ENCODE measurements at places on chromosomes 12 and 14. TPM values are rescaled to one million over a fixed set of nuclear protein-coding genes. Genes with fewer than 3 reads are reported as not detected.

DNA sequence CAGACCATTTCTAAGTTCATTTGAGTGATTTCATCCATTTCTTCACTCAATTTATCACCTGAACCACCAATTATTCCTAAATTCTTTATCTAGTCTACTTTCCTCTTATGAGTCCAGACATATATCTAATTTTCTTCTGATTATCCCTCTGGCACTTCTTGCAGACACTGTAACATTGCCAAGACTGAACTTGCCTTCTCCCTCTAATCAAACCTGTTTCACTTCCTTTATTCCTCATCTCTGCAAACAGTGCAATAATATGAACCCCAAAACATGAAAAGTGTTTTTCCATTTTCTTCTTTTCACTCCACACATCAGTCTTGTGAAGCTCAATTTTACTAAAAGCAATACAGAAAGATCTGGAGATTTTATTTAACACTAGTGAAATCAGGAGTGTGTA is 37.8 kb upstream of the PTPRQ start:
- H3K4me1 ChIP-seq, result no peaks in the 10 kb centered on the region
- H3K27ac ChIP-seq, result no peak overlapping the region
- H3K4me3 ChIP-seq, result no peak overlapping the region
- no peak for DNase-seq
- H3K36me3 ChIP-seq, result no peaks in the 10 kb centered on the region
- H3K27me3 ChIP-seq, result no peaks in the 10 kb centered on the region

GRCh38 chr14:100670017-100670752 is 56.5 kb upstream of the DLK1 start:
- no peak overlapping the region for H3K27ac ChIP-seq
- H3K4me1 ChIP-seq, result peaks cover 40% of the 10 kb centered on the region
- H3K4me3 ChIP-seq, result no peak overlapping the region
- H3K27me3 ChIP-seq, result no peaks in the 10 kb centered on the region
- no peaks in the 10 kb centered on the region for H3K36me3 ChIP-seq
- DNase-seq, result no peak

DNA sequence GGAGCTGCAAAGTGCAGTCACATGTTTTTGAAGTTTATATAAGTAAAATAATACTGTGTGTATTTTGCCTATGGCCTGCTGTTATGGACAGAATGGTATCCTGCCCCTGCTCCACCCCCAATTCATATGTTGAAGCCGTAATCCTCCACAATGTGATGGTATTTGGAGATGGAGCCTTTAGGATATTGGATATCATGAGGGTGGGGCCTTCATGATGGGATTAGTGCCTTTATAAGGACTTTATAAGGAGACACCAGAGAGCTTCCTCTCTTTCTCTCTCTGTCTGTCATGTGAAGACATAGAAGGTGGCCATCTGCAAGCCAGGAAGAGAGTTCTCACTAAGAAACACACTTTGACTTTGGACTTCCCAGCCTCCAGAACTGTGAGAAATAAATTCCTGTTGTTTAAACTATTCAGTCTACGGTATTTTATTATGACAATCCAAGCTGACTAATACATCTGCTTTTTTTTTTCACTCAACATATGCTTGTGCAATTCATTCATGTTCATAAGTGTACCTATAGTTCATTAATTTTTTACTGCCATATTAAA is 3.1 kb upstream of the CHPT1 start:
- no peak overlapping the region for H3K4me3 ChIP-seq
- H3K36me3 ChIP-seq, result no peaks in the 10 kb centered on the region
- peaks cover 6% of the 10 kb centered on the region for H3K4me1 ChIP-seq
- peaks cover 22% of the 10 kb centered on the region for H3K27me3 ChIP-seq
- no peak overlapping the region for H3K27ac ChIP-seq
- DNase-seq, result no peak

GRCh38 chr12:91205811-91206210 is 23.2 kb upstream of the DCN start:
- H3K27me3 ChIP-seq, result no peaks in the 10 kb centered on the region
- no peaks in the 10 kb centered on the region for H3K36me3 ChIP-seq
- no peak overlapping the region for H3K4me3 ChIP-seq
- no peaks in the 10 kb centered on the region for H3K4me1 ChIP-seq

- DNase-seq, result peak; percentile 36
- H3K27ac ChIP-seq, result no peak overlapping the region
- H3K4me1 ChIP-seq, result peaks cover 6% of the 10 kb centered on the region
- H3K4me3 ChIP-seq, result no peak overlapping the region
- H3K27me3 ChIP-seq, result no peaks in the 10 kb centered on the region
These were observed 52.9 kb downstream of the SH2B3 start for GRCh38 chr12:111458546-111459172.

Gene C12orf42
- not detected for total RNA-seq

Gene LRIG3
- total RNA-seq, result 207 TPM

All from endodermal cell (in vitro differentiated cells).